ENCODE measurements at places on chromosomes 11 and 22.

GRCh38 chr22:36870250-36870649 lies 9.4 kb downstream of the NCF4 start:
- no peak for DNase-seq

DNA sequence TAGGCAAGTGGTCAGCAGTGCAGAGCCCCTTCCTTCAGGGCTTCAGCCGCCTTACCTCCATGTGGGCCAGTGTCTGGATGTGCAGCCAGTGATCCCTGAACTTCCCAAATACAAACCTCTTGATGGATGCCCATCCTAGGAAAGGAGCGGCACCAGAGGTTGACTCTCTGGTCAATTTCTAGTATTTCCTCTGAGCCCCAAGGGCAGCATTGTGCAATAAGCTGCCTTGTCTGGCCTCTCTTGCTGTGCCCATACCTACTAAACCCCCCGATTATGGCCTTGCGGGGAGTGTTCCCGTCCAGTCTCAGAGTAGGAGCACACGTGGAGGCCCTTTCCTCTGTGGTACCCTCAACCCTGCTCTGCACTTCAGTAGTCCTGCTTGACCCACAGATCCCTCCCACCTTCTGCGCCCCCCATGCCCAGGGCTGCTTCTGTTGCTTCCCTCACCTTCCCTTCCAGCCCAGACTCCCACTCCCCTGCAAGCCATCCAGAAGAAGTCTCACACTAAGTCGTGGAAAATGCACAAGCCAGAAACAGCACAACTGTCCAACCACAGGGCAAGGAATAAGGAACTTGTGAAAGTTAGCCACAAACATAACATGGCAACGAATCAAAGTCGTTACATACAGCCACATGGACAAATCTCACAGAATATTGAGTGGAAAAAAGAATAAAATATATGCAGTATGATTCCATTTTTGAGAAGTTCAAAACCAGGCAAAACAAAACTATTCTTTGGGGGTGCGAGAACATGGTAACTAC lies 39.6 kb upstream of the HORMAD2 start:
- no peak for DNase-seq

DNA sequence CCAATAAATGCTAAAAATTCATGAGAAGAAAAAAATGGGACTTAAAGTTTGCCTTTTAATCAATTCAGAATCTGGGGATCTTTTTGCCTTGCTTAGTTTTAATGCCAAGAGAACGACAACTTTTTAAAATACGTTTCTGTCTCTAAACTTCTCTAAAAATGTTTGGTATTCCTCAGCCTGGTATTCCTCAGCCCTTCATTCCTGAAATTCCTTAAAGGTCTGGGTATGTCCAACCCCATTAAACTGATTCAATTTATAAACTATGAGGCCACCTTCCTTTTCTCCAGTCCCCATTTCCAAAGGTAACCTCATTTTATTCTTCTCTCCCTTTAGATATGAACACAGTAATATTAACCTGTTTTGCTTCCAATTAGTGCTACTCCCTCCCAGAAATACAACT lies 16.6 kb downstream of the POLA2 start:
- DNase-seq = no peak

DNA sequence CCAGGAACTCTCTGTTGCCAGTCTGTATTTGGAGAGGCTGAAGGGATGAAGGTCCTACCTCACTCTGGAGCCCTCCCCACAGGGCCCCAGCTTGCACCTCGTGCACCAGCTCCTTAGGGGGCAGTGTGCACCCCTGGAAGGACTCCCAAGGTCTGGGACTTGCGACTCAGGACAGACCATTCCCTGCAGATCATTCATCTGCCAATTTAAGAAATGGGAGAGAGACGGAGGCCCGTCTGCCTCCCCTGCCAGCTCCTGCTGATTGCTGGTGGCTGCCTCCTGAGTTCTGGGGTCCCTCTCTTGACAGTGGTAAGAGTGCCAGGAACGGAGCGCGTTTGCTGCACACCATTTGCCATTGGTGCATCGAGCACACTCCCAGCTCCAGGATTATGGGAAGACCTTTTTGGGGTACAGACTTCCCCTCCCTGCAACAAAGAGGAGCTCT lies 27.4 kb upstream of the MALAT1 start:
- DNase-seq = no peak

- no peak for DNase-seq
Observed at GRCh38 chr22:39215070-39215396, 29.7 kb downstream of the PDGFB start.

DNA sequence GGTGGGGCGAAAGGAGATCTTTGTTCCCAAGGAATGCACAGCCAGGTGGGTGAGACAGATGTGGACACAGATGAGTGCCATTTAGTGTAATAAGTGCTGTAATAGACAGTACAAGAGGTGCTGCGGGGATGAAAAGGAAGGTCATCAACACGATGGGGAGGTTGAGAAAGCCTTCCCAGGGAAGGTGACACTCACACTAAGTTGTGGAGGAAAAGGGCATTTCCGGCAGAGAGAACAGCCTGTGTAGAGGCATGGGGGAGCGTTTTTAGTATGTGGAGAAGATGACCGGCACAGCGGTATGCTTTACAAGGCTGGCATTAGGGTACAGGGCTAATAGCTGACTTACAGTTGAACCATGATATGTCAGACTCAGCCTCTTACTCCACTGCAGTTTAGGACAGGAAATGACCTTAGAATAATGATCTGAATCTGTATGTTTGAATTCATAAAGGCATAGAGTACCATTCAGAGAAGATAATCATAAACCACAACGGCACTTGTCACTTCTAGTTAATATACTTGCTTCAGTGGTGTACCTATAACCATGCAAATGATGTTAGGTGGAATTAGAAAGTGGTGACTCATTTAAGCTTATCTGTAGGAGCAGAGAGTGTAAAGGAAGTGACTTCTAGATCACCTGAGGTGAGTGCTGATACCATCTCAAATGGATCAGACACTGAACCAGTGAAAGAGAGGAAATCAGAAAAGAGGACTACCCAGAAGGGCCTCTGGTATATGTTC lies 60.6 kb downstream of the FAM83F start:
- no peak for DNase-seq

Measured in caudate nucleus (tissue), 63 donors.